Cardiac fibroblast (primary cell): ENCODE measurements at places on chromosomes 5 and 9.

GRCh38 chr5:10149911-10150310 is 99.8 kb downstream of the ATPSCKMT start:
- no peak for DNase-seq

DNA sequence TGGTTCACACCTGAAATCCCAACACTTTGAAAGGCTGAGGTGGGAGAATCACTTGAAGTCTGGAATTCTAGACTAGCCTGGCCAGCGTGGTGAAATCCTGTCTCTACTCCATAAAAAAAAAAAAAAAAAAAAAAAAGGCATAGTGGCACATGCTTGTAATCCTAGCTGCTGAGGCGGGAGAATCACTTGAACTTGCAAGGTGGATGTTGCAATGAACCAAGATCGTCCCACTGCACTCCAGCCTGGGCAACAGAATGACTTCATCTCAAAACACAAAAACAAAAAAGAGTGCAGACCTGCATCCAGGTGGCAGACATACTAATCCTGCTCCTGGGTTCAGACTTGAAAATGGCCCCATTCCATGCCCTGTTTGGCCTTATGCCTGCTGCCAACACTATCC is 21.8 kb upstream of the ADAMTS19 start:
- DNase-seq = no peak

- DNase-seq = peak; percentile 46
Observed at GRCh38 chr5:150295172-150295634, 5.6 kb upstream of the CAMK2A start.

GRCh38 chr9:116791326-116791725 is 104.2 kb downstream of the TRIM32 start:
- DNase-seq = no peak

- no peak for DNase-seq
Observed at GRCh38 chr9:119332522-119332921, 36.7 kb downstream of the BRINP1 start.

DNA sequence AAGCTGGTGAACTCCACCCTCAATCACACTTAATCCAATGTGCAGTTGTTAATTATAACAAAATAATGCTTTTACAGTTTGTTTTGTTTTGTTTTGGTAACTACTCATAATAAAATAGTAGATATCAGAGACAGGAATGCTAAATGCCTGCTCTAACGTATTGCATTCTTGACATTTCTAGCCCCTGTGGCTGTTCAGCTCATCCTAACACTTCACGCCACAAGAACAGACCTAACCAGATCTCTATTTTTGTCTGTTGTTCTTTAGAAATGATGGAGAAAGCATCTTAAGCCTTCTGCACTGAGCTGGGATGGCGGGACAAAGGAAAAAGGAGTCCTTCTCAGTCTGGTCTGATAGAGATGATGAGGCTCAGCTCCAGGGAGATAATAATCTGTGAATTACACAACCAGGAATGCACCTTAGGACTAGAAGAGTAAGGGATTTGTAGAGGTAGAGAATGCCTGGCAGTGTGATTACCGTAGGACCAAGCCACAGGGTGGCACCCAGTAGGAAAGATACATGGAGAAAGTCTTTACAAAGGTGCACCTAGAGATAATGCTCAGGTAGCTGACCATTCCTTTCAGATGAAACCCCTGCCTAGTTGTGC is 628.8 kb downstream of the PDE4D start:
- DNase-seq = no peak

DNA sequence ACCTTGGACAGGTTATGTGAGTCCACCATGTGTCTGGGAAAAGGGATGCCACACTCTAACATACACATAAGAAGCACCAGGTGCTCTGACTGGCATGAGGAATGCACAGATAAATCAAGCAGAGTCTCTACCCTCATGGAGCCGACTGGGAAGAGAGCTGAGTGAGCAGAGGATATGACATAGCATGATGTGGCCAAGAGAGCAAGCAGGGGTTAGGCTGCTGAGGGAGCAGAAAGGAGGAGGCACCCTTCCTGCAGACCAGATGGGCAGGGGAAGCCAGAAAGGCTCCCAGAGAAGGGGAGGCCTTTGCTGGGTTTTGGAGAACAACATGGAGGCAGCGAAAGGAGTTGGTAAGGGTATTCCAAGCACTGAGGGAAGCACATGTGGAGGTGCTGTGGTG is 223.1 kb downstream of the GNA14 start:
- no peak for DNase-seq

DNA sequence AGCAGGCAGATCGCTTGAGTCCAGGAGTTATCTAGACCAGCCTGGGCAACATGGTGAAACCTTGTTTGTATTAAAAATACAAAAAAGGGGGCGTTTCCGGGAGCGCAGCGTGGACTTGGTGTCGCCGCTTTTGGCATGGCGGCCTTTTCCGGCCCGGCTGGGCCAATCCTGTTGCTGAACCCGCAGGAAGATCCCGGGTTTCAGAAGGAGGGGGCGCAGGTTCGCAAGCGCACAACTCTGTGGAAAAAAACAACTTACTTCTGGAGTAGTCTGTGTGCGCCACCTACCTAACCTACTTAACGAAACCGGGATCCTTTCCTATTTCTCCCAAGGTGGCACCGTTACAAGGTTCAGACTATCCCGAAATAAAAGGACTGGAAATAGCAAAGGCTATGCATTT is 198.6 kb downstream of the MSX2 start:
- no peak for DNase-seq

GRCh38 chr9:131669269-131670157 is 70.4 kb downstream of the RAPGEF1 start:
- no peak for DNase-seq

DNA sequence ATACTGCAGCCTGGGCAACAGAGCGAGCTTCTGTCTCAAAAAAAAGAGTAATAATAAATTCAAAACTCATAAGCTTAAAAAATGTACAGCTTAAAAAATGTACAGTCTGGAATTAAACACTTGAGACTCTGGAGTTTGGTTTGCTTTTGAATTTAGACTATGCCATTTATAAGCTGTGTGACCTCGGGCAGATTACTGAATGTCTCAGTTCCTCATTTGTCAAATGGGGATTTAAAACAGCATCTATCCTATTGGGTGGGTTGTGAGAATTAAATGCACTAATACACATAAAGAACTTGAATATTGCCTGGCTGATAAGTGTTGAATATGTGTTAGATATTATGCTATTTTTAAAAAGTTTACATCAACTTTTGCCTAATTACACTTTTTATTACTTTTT is 98.4 kb downstream of the SCAMP1 start:
- DNase-seq = no peak

- peak; percentile 60 for DNase-seq
Observed at GRCh38 chr9:88818495-88819201, 172.6 kb upstream of the S1PR3 start.

DNA sequence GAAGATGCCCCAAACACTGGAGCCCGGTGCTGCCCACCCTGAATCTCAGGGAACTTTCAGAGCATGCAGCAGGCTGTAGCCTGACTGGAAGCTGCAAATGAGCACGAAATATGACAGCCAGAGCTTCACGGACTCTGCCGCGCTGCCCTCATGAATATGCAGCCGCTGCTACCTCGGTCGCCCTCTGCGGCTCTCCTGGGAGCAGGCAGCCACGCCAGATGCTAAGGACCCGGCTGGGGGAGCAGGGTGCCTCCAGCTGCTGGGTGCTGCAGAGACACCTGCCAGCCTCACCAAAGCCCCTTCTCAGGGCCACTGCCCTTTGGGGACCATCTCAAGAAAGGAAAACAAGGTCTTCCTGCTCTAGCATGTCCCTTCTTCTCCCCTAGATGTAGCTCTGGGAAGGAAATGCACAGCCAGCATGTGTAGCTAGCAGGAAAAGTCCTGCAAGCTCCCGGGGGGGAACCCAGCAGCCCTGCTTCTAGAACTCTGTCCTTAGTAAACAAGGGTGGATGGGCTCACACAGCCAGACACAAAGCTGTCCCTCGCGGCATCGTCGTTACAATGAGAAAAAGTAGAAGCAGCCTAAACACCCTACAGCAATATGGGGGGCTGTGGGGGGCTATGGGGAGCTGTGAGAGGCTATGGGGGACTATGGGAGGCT is 56.8 kb upstream of the OLFM1 start:
- DNase-seq = no peak

GRCh38 chr9:136043441-136043991 is 51.6 kb downstream of the NACC2 start:
- no peak for DNase-seq

GRCh38 chr9:114345493-114346065 is 15.9 kb downstream of the ORM2 start:
- no peak for DNase-seq

GRCh38 chr5:31895199-31895820 is 256.4 kb downstream of the PDZD2 start:
- no peak for DNase-seq

DNA sequence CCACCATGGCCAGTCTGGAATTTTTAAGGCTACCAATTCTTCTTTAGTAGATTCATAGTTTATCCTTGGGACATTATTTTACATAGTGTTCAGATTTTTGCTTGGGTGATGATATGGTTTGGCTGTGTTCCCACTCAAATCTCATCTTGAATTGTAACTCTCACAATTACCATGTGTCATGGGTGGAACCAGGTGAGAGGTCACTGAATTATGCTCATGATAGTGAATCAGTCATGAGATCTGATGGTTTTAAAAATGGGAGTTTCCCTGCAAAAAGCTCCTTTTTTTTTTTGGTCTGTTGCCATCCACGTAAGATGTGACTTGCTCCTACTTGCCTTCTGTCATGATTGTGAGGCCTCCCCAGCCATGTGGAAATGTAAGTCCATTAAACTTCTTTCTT is 163.9 kb downstream of the GABRG2 start:
- no peak for DNase-seq
